Activated CD8-positive, alpha-beta T cell treated with anti-CD3 and anti-CD28 coated beads for 36 hours (primary cell): ENCODE measurements at places on chromosomes 5 and 9. TPM values are rescaled to one million over a fixed set of nuclear protein-coding genes. Genes with fewer than 3 reads are reported as not detected.

SLC46A2 gene
- total RNA-seq: not detected

FAM151B gene
- 0.25 TPM for total RNA-seq

SH3PXD2B gene
- total RNA-seq: 0.38 TPM

ELOVL7 gene
- total RNA-seq: not detected

DDX4 gene
- not detected for total RNA-seq

MACROH2A1 gene
- 179 TPM for total RNA-seq

OGN gene
- total RNA-seq: not detected

BRINP1 gene
- not detected for total RNA-seq

NUDT2 gene
- total RNA-seq: 38.4 TPM

CDH9 gene
- not detected for total RNA-seq

CAMK4 gene
- total RNA-seq: 79.7 TPM

NPR2 gene
- 7.8 TPM for total RNA-seq

PCDHGA2 gene
- not detected for total RNA-seq

ODF2 gene
- total RNA-seq: 79.3 TPM

GNA14 gene
- not detected for total RNA-seq

CCNJL gene
- total RNA-seq: not detected

TMEM252 gene
- total RNA-seq: not detected

PDE8B gene
- total RNA-seq: not detected

TAF11L10 gene
- total RNA-seq: not detected

WDR38 gene
- not detected for total RNA-seq

NKD2 gene
- 1.5 TPM for total RNA-seq

NUTM2F gene
- total RNA-seq: not detected

PLEKHG4B gene
- total RNA-seq: not detected

INSL6 gene
- not detected for total RNA-seq

TUT7 gene
- 33.6 TPM for total RNA-seq

NPR3 gene
- 0.16 TPM for total RNA-seq

LHX3 gene
- total RNA-seq: not detected

SLC6A18 gene
- total RNA-seq: not detected

BTNL8 gene
- total RNA-seq: not detected

PCDHA1 gene
- total RNA-seq: not detected

SOX30 gene
- total RNA-seq: 0.11 TPM

TMEM203 gene
- total RNA-seq: 29.9 TPM

TMEFF1 gene
- total RNA-seq: 0.68 TPM

BTNL3 gene
- total RNA-seq: not detected

FOXD4L6 gene
- total RNA-seq: not detected

HTR4 gene
- total RNA-seq: not detected

NMUR2 gene
- not detected for total RNA-seq

SERF1A gene
- 5.0 TPM for total RNA-seq

OXCT1 gene
- total RNA-seq: 70.5 TPM

ARL10 gene
- 15.6 TPM for total RNA-seq

COMMD10 gene
- total RNA-seq: 16.7 TPM

TAF11L9 gene
- total RNA-seq: not detected

CAMK2A gene
- total RNA-seq: not detected

PRDM9 gene
- total RNA-seq: not detected

CCDC183 gene
- total RNA-seq: 0.20 TPM

NR6A1 gene
- 0.74 TPM for total RNA-seq

SLCO4C1 gene
- total RNA-seq: 0.45 TPM
